ENCODE measurements at places on chromosomes 11 and 22.

DNA sequence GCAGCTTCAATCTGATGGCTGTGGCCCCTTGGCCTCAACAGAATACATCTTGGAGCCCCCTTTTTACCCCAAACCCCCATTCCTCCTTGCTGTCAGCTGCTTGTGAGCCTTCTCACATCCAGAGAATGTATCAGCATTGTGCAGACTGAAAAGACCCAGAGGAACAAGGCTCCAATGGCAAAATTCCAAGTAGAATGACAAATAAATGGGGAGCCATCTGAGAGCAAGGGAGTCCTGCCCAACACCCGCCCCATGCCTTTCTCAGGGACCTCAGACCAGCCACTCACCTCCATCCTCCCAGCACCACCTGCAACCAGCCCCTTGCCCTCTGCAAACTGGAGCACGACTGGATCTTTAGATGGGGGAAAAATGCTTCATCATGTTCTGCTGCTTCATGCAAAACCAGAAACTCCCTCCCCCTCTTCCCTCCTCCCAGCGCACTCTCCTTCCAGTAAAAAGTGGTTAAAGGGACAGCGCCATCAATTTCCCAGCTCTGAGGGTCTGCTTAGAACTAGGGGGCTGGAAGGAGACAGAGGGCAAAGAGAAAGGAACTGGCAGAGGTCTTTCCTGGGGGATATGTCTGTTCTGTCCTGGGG lies 2.2 kb upstream of the NEFH start:
- no peak for DNase-seq

- peak; percentile 94 for DNase-seq
These were observed at the start of gene TUBGCP6 for GRCh38 chr22:50244420-50245213. Gene TUBGCP6, minus strand, starts transcription at chr22:50245023. Its CDS starts 564 bp downstream, at chr22:50244459.

GRCh38 chr11:65014726-65015227 lies 817 bp downstream of the ARL2 start:
- DNase-seq = no peak

DNA sequence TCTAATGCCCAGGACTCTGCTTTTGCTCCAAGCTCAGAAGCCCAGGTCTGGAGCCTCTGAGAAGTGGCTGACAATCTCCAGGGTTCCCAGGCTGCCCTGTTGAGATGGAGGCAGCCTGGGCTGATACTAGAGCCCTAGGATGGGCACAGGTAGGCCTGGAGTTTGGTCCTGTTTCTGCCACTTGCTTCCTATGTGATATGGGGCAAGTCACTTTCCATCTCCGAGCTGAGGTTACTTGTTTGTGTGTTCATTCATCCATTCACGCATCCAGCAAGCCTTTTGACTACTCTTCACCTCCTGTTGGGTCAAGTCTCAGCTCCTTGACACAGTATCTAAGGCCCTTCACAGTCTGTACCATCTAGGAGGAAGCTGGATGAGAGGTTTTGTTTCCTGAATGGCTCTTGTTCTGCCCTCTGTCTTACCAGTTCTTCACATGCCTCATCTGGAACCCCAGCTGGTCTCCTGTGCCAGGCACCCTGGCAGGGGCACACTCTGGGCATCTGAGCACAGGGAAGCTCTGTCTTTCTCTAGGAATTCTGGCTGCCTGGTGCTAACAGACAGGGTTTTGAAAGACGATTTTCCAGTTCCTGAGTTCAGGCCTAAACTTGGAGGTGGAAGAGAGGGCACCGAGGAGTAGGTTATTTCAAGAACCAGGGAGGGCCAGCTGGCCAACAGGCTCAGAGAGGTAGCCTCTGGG lies 53.2 kb upstream of the AMPD3 start:
- no peak for DNase-seq

DNA sequence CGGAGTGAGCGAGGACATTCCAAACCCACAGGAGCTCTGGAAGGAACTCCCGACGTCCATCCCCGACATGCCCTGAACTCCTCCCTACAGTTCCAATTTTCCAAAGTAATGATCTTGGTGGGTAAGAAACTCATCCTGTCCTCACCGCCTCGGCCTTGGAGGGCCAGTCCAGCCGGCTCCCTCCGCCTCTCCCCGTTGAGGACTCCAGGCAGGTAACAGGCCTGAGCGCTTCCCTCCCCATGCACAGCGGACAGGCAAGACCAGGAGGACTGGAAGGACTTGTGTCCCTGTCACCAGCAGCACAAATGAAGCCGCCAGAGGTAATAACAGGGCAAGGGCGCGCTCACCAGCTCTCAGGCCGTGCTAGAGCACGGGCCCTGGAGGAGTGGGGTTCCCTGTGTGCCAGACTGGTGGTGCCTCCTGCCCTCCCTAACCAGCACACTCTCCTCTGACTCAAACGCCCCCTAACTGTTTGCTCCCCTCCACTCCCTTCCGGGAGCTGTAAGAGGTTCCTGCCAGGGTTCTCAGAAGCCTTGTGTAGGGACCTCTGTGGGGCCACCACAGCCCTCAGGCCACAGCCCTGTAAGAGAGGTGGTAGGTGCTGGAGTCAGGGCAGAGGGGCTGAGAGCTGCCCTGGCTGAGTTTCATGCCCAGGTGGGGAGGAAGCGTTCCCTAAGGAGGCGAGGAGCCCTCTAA lies 17.1 kb downstream of the OVOL1 start:
- no peak for DNase-seq

DNA sequence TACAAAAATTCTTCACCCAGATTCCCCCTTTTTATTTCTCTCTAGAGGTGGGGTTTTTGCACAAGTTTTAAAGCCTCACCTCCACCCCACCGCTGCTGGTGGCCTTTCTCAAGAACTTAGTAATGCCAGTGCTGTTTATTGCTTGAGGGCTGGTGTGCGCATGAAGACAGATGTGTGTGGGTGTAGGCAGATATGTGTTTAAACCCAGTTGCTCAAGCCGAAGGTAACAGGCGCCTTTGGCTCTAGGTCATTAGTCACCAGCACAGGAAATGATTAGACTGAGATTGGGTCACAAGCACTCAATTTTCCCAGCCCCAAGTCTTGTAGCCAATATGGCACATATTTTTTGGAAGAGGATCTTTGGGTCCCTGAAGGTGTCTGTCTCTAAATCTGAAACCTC lies 2.7 kb upstream of the CLMP start:
- no peak for DNase-seq

DNA sequence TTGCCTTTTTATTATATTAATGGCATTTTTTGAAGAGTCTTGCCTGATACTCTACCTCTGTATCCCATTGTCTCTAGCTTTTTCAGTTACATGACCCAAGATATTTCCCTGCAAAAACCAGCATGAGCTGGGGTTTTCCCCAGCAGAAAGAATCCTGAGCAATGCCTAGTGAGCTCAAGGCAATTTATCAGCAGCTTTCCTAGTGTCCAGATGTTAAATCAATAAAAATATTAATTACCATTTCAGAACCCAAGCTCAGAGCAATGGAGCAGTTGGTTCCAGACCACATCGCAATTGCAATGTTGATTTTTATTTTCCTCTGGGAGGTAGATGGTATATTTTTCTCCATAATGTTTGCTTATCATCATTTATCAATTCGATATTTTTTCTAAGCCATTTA lies 137.2 kb downstream of the RAB38 start:
- no peak for DNase-seq

- no peak for DNase-seq
These were observed 43.1 kb downstream of the NFAM1 start for GRCh38 chr22:42389143-42389542.

- no peak for DNase-seq
These were observed 23.9 kb upstream of the CCDC179 start for GRCh38 chr11:22884217-22884616.

- DNase-seq = no peak
These were observed 23.9 kb downstream of the MAP6 start for GRCh38 chr11:75644946-75645345.

DNA sequence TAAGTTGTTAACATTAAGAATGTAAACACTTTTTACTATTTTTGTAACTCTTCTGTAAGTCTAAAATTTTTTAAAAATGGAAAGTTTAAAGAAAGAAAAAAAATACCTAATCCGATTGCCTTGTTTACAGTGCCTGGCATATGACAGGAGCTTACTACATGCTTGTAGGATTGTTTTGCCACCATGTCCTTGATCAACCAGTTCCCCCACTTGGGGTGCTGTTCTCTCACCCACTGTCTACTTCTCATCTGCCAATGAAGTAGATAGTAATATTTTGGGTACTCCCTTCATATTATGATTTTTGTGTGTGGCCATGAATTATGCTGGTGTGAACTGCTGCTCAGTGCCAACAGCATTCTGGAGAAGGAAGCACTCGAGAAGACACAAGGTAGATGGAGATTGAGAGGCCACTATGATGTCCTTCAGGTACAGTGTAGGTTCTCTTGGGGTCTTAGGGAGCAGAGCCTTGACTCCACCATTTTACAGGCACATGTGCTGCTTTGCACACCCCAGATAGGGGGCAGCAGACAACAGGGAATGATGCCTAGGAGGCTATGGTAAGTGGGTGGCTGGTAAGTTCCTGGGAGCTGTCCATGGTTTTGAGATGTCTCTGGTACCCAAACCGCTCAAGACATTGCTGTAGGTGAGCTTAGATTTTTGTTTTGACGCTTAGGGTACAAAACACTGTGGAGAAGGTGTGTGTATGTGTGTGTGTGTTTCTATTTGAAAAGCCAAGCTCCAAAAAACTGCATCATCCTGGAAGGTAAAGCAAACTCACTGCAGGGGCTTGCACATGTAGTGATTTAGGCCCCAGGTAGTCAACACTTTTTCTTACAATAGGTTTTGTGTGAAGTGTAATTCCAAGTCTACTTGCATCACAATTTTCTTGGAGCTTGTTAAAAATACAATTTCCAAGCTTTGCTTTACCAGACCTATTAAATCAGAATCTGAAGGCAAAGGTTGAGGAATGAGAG lies 494.5 kb upstream of the LARGE1 start:
- DNase-seq = peak; percentile 16

DNA sequence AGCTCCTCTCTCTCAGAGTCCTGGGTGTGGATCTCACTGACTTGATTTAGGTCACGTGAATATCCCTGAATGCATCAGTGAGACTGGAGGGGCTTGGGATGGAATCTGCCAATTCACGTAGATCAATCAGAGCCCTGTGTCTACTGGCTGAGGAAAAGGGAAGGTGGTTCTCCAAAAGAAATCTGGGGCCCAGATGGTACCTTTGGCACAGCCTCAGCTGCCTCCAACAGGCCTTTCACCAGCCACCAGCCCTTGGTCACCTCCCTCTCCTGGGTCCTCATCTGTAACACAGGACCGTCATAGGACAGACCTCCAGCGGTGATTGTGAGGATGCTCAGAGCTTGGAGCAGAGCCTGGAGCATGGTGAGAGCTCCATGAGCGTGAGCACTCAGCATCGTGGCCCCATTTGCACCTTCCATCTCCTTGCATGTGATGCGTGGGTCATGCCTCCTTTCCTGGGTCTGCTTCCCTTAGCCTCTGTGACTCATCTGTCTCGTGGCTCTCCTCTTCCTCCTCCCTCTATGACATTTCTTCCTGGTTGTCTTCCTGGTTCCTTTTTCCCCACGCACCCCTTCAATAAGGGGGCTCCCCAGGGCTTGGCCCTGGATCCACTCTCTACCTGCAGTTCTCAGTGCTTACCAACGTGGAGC lies 7.5 kb upstream of the MIEF1 start:
- no peak for DNase-seq

DNA sequence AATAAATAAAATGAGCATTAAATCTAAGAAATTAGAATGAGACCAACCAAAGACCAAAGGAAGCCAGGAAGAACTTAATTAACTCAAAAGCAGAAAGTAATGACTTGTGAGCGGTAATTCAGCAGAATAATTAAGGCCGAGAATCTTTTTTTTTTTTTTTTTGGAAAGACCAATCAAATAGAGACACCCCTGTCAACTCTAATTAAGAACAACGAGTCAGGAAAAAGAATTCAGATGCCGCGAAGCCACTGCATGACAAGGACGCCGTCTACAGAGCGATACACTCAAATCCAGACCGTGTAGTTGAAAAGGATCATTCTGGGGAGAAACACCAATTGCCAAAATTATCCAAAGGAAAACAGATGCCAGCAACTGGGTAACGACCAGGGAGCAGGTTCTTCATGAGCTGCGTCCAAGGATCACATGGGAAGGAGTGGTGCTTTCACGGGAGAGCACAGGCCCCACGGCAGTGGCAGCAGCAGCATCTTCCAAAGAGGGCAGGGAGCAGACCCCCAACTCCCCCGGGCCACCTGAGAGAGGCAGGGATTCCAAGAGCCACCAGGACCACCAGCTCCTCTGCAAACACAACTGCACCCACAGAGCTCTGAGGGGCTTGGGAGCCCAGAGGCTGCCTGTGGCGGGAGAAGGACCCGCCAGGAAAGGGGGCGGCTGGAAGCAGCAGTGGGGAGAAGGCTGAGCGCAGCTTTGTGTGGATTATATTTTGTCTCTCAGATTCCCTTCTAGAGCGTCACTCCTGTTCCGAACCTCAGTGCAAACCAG lies 469.8 kb downstream of the BRD1 start:
- no peak for DNase-seq

GRCh38 chr22:27850000-27850521 lies 48.5 kb upstream of the MN1 start:
- no peak for DNase-seq

DNA sequence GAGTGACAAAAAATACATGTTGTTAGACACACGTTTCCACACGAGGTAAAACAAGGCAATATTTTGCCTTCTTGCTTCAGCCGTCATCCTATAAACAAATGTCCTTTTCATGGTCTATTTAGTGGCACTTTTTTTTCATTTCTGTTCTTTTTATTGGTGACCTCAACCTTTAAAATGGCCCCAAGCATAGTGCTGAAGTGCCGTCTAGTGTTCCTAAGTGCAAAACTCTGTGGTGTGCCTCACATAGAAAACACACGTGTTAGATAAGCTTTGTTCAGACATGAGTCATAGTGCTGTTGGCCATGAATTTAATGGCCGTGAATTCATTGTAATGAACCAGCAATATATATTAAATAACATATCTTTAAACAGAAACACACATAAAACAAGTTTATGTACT lies 15.6 kb downstream of the OVCH2 start:
- DNase-seq = no peak

- no peak for DNase-seq
These were observed 10.9 kb upstream of the HMOX1 start for GRCh38 chr22:35369996-35370395.

DNA sequence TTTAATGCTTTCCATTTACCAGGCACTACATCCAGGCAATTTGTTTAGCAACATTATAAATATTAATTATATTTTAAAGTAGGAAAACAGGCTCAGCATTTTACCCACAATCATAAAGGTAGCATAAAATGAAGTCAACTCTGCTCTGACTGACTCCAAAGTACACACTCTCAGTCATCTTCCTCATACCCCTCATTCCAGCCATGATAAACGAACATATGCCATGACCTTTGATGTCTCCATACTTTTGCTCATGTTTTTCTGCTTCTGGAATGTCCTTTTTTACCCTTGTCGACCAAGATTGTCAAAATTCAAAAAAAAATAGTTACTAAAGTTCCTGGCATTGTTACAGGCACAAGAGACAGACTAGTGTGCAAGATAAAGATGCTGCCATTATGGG lies 77.7 kb upstream of the SOX6 start:
- DNase-seq = no peak

GRCh38 chr11:83483808-83484207 lies 197.6 kb upstream of the CCDC90B start:
- DNase-seq = no peak

GRCh38 chr11:118606157-118606843 lies 1.1 kb upstream of the PHLDB1 start:
- no peak for DNase-seq
